Stimulated activated CD8-positive, alpha-beta memory T cell treated with anti-CD3 and anti-CD28 coated beads, Interleukin-4, amount 100 ng/mL, for 1 hour (primary cell): ENCODE measurements at places on chromosomes 12 and 14.

- no peak for DNase-seq
These were observed 38.3 kb downstream of the SRGAP1 start for GRCh38 chr12:63882844-63883243.

DNA sequence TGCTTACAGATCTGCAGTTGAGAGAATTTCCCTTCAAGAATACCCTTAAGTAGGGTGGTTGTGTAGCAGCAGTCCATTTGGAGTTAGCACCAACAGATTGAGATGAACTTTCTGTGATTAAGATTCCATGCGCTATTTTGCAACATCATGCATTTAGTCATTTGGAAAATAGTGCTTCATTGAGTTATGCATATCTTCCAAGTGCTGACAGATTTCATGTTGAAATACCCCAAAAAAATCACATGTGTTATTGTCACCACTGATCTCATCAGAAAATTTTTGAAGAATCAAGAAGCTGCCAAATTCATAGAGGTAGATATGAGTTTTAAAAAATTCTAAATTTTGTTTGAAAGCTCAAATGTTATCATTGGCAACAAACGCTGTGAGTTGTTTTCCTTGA, 35.5 kb upstream of the OSBPL8 start:
- no peak for DNase-seq

- DNase-seq = no peak
These were observed 245.0 kb upstream of the PWP1 start for GRCh38 chr12:107440606-107441005.

- DNase-seq = no peak
These were observed 19.2 kb downstream of the VPS37B start for GRCh38 chr12:122876731-122877130.

- no peak for DNase-seq
These were observed 495.1 kb upstream of the CCDC196 start for GRCh38 chr14:65991104-65991503.

GRCh38 chr12:79164890-79165289, 300.3 kb downstream of the SYT1 start:
- DNase-seq = no peak

DNA sequence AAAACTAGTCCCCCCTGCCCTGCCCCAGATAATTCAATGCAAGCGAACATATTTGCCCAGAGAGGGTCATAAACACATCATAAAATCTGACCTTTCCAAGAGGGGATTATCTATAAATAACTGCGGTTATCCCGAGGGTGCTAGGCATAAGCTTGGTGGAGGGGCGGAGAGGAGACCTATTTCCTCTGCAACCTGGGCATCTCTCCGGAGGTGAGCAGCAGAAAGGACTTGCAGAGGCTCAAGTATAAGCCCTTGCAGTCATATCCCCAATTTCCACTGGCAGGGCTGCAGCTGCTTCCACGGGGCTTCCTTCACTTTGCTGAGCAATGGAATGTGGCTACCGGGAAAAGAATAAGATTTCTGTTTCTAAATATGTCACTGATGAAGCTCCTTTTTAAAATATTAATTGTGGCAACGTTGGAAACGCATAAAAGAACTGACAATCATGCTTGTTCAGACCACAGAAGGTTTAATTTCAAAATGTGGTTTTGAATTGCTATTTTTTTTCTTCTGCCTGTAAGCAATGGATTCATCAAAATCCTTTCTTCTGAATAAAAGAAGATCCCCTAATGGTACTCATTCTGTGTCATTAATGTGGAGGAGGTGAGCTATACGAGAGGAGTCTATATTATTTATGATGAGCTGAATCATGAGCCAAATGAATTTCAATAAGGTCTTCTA, 268.9 kb upstream of the ATP2B1 start:
- DNase-seq = no peak

GRCh38 chr12:109763201-109763841, 49.7 kb downstream of the FAM222A start:
- no peak for DNase-seq

- DNase-seq = no peak
These were observed 177.9 kb downstream of the MYRFL start for GRCh38 chr12:70002912-70003255.
